ENCODE measurements at places on chromosomes 6 and 20.

DNA sequence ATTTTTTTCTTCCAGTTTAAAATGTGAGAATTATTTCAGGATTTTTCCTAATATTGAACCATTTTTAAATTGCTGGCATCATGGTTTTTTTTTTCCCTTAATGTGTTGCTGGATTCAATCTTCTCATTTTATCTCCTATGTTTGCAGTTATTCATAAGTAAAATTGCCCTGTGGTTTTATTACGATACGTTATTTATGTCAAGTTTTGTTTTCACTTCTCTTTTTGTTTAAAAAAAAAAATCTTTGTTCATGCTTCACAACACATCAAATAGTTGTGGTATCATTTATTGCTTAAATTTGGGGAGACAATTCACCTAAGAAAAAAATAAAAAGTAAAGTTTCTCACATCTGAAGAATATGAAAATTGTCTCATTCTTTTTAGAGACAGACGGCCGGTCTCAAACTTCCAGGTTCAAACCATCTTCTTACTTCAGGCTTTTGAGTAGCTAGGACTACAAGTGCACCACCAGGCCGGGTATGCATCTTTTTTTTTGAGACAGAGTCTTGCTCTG lies 239.3 kb upstream of the ID4 start:
- no peak for DNase-seq

DNA sequence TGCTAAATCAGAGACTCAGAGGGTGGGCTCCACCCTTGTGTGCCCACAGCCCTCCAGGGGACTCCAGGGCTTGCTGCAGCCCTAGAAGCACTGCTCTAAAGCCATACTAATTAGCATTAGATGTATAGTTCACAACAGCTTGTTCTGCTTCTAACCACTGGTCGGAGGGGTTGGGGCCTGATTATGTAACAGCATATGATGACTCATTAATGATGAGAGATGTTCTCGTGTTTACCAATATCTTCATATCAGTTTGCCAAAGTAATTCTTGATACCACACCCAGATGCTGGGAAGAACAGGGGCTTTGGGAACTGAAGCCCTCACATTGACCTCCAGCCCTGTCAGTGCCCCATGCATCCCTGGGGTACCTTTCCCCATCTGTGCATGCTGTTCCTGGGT lies 104.1 kb upstream of the FOXA2 start:
- DNase-seq = no peak

GRCh38 chr20:4216866-4217265 lies 201.5 kb upstream of the RNF24 start:
- DNase-seq = no peak

DNA sequence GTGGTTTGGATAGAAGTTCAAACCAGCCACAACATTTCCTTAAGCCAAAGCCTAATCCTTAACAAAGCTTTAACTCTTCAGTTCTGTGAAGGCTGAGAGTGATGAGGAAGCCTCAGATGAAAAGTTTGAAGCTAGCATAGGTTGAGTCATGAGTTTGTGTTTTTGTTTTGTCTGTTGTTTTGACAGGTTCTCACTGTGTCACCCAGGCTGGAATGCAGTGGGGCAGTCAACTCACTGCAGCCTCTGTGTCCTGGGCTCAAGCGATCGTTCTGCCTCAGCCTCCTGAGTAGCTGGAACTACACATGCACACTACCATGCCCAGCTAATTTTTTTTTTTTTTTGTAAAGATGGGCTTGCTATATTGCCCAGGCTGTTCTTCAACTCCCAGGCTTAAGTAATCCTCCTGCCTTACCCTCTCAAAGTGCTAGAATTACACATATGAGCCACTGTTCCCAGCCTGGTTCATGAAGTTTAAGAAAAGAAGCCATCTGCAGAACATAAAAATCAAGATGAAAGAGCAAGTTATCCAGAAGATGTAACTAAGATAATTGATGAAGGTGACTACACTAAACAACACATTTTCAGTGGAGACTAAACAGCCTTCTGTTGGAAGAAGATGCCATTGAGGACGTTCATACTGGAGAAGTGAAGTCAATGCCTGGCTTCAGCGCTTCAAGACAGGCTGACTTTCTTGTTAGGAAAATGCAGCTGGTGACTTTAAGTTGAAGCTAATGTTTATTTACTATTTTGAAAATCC lies 96.2 kb downstream of the SMAP1 start:
- no peak for DNase-seq

- no peak for DNase-seq
Observed at GRCh38 chr6:2990248-2990931, 9.3 kb upstream of the NQO2 start.

DNA sequence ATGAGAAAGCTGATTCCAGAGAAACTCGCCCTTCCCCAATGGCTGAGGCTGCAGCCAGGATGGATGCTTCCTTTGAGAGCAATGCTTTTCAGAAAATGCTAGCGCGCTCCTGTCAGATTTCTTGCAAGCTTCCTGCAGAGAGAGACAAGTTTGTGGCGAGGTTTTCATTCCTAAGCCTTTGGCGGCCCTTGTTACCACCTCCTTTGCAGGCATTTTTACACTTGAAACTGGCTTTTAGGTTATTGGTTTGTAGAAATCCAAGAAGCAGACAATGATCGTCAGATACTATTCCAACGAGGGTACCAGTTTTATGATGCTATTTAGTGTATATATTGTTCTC lies 1.1 kb downstream of the FNDC1 start:
- no peak for DNase-seq

DNA sequence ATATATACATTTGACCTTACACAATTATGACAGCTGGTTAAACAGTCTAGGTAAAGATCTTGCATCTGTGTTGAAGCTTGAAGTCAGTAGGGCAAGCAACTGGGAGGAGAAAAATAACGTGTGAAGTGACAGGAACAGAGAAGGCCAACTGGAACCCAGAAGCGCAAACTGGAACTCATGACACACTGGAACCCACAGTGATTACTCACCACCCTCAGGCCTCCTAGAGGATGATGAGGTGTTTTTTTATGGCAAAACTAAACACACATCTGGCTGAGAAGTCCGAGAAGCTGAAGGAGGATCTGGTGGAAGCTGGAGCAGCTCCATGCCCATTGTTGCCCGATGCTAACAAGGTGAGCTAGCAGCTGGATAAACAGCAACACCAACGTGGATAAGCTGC lies 108.1 kb downstream of the TMEM200A start:
- no peak for DNase-seq

- no peak for DNase-seq
Observed at GRCh38 chr20:56359212-56360132, 698 bp downstream of the FAM210B start.

DNA sequence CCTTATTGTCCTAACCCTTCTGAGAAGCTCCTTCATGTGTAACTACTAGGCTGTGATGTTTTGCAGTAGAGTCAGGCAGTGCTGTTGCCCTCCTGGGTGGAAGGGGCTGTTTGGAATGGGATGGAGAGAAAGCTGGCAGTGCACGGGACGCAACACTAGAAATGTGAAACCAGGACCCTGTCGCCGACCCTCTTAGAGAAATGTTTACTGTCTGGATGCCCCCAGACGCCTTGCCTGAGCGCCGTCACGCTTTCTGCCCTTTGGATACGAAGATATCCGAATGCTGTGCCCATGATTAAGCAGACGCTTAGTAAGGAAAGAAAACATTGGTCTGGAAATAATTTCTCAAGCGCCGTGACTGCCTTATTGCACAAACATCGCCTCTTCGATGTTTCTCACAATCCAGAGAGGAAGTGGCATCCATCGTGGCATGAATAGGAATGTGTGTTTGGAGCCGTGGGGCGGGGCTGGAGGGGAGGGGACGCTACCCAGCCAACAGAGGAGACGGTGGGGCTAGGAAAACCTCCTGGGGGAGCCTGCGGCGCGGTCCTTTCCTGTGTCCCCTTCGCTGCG lies 661 bp upstream of the PPP1R14C start:
- DNase-seq = no peak

GRCh38 chr6:130825772-130826441 lies 1.3 kb upstream of the SMLR1 start:
- DNase-seq = no peak

DNA sequence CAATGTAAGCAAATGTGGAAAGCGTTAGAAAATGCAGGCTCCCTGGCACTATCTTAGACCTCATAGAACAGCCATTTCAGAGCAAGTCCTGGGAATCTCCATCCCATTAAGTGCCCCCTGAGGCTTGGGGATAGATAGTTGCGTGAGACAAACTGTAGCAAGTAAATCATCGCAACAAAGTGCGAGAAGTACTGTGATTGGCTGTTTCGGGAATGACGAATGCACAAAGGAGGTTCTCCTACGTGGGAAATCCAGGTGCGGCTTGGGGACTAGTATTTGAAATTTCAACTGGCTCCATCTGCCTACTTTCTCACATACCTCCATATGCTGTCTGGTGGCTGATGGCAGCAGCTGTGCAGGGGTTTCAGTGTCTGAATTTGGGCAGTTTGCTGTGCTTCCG lies 84.5 kb downstream of the PLEKHG1 start:
- no peak for DNase-seq

DNA sequence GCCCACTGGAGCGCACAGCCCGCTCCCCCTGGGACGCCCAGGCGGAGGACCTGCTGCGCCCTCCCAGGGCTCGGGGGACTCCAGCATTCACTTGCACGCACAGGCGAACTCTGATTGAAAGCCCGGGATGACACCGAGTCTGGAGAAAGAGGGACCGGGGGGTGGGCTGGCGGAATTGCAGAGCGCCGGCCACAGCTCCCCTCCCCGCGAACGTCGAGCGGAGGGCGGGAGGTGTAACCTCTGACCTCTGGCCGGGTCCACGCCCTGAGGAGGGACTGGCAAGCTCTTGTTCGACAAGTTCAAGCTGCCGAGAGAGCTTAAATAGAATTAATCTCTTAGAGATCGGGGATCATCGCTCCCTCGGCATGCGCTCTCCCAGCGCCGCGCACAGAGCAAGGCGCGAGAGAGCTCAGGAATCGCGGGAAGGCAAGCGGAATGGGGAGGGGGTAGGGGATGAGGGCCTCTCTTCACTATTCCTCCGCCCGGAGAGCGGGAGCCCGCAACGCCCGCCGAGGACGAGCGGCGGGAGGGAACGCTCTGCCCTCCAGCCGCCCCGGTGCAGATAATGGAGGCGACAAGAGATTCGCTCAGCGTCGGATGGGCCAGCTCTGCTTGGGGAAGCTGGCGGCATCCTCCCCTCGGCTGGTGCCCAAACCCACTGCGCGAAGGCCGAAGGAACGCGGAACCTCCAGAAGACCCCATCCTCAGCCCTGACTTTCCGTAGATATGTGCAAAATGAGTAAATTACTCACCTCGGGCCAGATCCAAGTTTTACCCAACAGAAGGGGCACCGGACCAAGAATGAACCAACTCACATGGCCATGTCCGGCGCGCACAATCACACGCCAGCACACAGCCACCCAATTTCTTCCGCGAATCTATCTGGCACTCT lies 761 bp upstream of the NR2E1 start:
- no peak for DNase-seq

GRCh38 chr6:142030115-142030619 lies 102.6 kb upstream of the GJE1 start:
- DNase-seq = no peak

GRCh38 chr6:17585766-17586490 lies 14.2 kb upstream of the FAM8A1 start:
- no peak for DNase-seq

GRCh38 chr20:13141546-13141945 lies 79.5 kb upstream of the ISM1 start:
- DNase-seq = no peak

DNA sequence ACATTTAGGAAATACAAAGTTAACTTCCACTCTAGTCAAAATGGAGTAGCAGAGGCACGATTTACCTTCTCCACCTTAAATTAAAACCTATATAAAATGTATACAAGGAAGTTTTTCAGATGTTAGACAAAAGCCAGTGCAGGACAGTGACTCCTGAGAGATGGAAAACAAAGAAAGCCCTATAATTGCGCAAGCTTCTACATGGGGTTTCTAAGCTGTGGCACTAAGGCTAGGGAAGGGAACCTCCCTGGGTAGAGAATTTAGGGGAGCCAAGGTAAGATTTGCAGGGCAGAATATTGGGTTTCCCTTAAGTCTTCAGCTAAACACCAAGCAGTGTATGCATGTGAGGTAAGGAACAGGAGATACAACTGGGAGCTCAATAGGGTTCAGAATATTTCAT lies 18.5 kb upstream of the ZC3H12D start:
- DNase-seq = no peak

DNA sequence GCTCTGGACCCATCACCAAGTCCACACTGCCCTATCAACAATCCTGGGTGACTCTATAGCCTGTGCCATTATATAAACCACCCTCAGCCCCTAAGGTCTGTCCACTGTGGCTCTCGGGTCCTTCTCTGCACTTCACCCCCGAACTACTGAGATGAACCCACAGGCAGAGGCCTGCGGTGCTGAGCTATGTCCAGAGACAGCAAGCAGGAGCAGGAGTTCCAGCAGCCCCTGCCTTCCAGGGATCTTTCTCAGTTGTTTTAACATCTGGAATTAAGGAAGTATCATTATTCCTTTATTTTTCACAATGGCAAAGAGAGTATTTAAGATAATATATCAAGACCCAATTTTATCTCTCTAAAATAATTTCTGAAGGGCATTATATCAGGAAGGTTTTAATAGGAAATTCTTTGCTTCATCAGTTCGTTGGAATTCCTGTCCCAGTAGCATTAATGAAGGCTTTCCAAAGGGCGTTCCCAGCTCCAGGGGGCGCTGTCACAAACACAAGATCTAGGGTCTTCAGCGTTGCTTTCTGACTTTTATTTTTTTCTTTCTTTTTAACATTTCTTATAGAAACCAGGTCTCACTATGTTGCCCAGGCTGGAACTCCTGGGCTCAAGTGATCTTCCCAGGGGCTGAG lies 27.3 kb downstream of the RRBP1 start:
- DNase-seq = no peak

DNA sequence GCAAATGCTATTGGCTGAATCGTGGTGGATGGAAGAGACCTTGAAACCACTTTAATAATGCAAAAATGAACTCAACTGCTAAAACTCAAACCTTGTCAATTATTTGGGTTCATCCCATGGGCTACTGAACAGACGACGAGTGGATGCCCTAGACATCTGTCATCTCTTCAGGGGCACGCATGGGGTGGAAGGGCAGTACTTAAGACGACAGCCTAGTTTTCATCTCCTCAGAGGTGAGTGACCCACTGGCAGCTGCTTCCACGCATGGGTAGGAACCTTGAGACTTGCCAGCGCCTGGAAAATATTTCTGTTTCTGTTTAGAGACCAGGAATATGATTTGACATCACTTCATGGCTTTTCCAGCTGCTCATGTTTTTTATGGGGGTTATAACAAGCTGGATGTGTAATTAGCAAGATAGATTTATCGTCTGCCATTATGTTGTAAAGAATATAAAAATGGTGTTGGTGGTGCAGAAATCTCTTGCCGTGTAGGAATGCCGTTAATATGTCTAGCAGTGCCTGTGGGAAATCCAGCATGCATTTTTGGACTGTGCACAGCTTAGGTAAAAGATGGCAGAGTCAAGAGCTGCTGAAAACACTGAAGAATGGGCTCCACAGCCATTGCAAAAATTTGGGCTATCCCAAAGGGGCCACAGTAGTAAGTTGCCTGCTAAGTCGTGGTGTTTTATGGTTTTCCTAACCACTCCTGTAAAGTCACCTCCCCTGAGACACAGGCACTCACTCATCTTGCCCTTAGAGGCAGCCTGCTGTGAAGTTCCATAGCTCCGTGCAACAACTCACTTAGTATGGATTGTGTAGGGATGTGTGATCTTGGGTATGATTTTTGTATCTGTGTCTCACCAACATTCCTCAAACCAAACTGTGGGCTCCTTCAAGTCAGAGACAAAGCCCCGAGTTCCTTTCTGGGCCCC lies 203.3 kb downstream of the EYA2 start:
- DNase-seq = no peak

- no peak for DNase-seq
Observed at GRCh38 chr6:118012944-118013343, 105.9 kb downstream of the SLC35F1 start.
